ENCODE measurements at places on chromosomes 1 and 21.
A peak's percentile ranks its signal among the peaks of the same experiment; 100 is the strongest.

- DNase-seq, result no peak
Observed at GRCh38 chr1:67338642-67339041, 31.0 kb downstream of the IL12RB2 start.

GRCh38 chr1:72530646-72531045 is 248.3 kb upstream of the NEGR1 start:
- no peak for DNase-seq

DNA sequence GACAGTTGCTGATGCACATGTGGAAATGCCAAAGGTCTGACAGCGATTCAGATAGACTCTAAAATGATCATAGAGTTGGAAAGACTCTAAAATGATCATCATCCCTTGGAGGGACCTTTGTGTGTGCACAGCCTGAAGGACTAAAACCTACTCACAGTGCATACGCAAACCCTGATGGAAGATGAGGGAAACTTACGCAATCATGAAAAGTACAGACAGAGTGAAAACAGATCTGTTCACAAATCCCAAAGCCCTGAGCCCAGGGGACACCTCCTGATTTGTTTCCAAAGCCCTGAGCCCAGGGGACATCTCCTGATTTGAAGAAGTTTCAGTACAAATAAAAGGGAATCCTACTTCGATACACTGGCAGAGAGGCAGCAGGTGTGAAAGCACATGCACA is 79.3 kb upstream of the PROX1 start:
- no peak for DNase-seq

DNA sequence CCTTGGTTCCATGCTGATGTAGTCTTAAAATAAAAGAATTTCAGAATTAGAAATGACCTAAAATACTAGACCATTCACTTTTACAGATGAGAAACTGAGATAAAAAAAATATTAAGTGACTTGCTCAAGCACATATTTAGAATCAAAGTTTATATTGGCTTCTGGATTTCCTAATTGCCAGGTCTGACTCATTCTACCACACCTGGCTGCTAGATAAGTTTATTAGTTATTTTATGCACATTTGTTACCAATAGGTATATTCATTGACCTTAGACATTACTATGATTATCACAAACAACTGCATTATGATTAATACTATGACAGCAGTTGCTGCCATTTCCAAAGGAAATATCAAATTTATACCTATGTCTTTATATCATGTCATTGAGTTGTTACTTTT is 497.5 kb downstream of the RWDD3 start:
- no peak for DNase-seq

GRCh38 chr1:81823082-81823481 is 22.3 kb downstream of the ADGRL2 start:
- DNase-seq, result no peak

DNA sequence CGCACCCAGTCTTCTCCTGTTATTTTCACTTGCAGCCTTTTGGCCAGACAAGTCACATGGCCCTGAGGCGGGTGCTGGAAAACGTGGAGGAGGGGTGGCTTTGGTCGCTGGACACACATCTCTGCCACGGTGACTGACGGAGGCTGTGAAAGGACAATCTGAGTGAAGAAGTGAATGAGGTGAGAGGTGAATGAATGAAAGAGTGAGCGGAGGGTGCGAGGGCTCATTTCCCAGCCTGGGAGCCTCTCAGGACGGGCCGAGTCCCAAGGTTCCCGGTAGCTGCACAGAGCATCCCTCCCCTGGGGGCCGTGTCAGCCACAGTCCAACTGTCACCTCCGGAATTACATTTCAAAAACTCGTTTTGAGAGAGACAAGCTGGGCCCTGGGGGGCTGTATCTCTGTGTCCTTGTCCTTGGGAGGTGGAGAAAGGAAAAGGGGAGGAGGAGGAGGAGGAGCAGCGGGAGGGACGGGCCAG is 89.6 kb downstream of the UBIAD1 start:
- no peak for DNase-seq

GRCh38 chr1:12692967-12693782 is 22.7 kb upstream of the AADACL3 start:
- no peak for DNase-seq

GRCh38 chr1:24900985-24901781 is 28.9 kb downstream of the RUNX3 start:
- DNase-seq, result no peak

- no peak for DNase-seq
Observed at GRCh38 chr1:91454136-91454535, 46.5 kb upstream of the CDC7 start.

- no peak for DNase-seq
Observed at GRCh38 chr21:16865632-16866031, 647.2 kb upstream of the CXADR start.

DNA sequence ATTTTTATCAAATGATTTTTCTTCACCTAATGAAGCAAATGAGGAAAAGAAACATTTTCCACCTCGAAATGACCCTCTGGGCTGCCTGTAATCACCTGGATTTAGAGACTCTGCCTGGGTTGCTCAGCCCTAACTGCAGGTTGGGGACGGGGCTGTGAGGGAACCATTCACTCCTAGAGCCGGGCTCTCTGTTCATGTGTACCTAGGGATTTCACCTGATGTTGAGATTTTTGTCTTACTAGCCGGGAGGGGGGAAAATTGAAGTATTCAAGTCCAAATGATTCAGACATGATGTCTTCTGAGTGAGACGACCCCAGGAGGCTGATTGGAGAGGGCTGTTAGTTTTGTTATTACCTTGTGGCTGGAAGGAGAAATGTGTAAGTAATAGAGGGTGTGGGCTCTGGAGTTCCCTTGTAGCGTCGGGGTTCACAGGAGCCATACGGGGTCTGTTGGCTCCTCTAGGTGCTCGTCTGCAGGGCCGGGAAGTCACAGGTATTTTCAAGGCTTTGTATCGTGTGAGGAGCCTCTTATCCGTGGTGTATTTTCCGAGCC is 42.3 kb upstream of the PWP2 start:
- DNase-seq, result no peak

DNA sequence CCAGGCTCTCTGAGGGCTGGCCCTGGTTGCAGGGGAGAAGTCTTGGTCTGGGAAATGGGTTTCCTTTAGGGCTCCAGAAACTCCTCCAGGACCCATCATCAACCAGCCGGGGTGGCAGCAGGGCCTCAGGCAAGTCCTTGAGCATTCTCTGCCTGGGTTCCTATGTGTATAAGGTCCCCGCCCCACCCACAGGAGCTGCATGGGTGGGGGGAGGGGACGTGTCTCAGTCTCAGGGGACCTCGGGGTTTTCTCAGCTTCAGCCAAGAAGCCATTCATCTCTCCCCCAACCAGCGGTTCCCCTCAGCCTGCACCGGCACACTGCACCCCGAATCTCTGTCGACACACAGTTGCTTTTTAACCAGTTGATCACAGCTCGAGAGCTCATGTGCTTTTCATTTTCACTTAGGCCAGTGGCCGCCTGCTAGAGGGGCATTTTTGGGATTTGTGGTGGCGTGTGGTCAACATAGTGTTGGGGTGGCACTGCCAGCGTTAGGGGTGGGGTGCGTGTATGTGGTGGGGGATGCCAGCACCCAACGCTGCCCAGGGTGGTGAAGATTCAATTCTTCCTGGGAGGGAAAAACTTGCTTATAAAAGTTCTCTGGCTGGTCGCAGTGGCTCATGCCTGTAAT is 6.5 kb downstream of the RUNX3 start:
- no peak for DNase-seq

GRCh38 chr1:90391126-90391525 is 326.0 kb downstream of the BARHL2 start:
- no peak for DNase-seq

GRCh38 chr1:222867316-222867715 is 52.5 kb downstream of the DISP1 start:
- DNase-seq, result no peak

DNA sequence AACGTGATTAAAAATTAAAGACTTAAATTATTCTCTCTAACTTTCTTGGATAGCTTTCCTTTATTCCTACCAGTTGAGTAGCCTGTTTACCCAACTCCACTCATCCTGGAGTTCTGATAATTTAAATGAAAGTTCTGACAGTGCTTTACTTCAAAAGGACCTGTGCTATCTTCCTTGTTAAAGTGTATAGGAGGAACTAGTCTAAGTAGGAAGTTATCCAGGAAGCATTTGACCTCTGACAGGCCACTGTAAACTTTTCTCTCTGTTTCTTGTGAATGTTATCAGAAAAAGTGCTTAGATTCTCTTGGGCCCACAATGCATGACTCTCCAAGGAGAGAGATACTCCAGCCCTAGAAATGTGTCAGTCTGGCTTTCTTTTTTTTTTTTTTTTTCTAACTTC is 9.2 kb downstream of the UAP1 start:
- DNase-seq, result no peak

DNA sequence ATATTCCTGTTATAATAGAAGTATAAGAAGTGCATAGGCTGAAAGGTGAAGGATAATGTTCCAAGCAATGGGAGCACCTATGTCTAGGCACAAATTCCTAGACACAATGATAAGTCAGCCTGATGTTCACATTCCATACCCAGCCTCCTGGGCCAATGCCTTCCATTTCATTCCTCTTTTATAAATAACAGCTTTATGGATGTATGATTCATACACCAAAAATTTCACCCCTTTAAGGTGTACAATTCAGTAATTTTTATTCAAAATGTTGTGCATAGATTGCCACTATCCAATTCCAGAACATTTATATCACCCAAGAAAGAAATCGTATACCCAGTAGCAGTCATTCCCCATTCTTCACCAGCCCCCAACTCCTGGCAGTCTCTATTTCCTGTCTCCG is 118.8 kb downstream of the BRINP2 start:
- DNase-seq, result no peak

DNA sequence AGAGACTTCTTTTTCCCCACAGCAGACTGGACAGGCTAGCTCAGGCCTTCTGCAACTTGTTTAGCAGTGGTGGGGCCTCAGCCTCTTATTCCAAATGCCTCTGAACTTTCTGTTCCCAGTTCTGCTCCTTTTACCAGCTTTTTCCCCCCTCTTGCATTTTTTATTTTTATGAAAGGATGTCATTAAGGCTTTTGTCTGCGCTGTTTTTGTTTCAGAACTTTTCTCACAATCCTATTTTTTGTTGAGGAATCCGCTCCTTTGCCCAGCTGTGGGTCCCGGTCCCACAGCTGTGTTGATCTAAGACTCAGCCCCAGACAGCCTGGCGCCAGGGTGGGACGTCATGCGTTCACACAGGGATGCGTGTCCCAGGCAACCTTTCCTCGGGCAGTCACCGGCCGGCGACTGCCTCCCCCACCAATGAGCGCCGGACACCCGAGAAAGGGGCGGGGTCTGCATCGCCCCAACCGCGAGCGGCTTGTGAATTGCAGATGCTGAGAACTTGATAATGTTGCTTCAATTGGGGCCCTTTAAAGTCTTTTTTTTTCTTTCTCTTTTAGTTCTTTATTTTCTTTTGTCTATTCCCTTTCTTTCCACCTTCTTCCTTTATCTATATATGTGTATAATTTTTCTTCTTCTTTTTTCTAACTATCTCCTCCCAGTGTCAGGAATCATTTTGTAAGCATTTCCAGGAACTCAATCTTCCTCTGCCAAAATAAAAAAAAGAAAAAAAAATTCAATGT is 3.0 kb upstream of the ID3 start:
- no peak for DNase-seq

GRCh38 chr1:168431882-168432281 is 111.9 kb downstream of the XCL2 start:
- DNase-seq, result no peak

GRCh38 chr1:157487096-157487495 is 65.2 kb downstream of the FCRL5 start:
- no peak for DNase-seq

DNA sequence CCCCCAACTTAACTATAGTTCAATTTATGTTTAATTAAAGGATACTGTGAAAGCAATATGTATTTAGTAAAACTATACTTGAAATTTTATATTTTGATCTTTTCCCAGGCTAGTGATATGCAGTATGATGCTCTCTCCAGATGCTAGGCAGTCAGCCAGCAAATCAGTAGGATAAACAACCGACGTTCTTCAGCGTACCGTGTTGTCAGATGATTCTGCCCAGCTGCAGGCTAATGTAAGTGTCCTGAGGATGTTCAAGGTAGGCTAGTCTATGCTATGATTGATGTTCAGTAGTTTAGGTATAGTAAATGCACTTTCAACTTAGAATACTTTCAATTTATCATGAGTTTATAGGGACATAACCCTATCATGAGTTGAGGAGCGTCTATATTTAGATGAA is 762.6 kb downstream of the MRPL39 start:
- DNase-seq, result no peak

GRCh38 chr1:84780000-84780716 is 89.9 kb upstream of the SSX2IP start:
- DNase-seq, result no peak

DNA sequence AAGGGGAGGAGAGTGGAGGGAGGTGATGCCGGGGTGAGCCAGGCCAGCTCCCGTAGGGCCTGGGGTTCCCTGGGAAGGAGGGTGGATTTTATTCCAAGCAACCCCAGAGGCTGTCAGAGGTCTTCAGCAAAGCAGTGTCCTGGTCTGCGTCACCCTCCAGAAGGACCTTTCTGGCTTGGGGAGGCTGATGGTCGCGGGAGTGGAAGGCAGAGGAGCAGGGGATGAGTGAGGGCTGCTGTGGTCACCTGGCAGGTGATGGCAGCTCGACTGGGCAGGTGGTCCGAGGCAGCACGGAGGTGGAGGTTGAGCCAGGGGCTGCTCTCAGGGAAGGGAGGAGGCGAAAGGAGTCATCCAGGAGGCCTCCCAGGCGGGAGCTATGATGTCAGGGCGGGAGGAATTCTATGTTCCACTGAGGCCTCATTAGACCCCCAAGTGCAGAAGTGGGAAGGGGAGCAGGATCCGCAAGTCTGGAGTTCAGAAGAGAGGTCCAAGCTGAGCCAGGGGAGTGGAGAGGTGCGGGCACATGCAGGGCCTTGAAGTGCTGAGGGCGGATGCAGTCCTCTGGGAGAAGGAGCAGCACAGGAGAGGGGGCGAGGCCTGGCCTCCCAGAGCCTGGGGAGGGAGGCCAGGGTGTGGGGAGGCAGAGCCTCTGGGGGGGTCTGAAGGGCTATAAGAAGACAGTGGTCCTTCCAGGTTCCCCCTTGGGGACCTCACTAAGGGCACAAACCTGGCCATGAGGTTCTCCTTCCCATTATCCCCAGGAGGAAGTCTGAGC is 33.3 kb downstream of the BMP8A start:
- DNase-seq, result no peak

GRCh38 chr1:160607011-160607671 is 27.8 kb upstream of the CD84 start:
- DNase-seq, result peak; percentile 30

GRCh38 chr21:45439161-45439872 is 34.4 kb downstream of the COL18A1 start:
- peak; percentile 50 for DNase-seq
